ENCODE measurements at places on chromosomes 11 and 22.

DNA sequence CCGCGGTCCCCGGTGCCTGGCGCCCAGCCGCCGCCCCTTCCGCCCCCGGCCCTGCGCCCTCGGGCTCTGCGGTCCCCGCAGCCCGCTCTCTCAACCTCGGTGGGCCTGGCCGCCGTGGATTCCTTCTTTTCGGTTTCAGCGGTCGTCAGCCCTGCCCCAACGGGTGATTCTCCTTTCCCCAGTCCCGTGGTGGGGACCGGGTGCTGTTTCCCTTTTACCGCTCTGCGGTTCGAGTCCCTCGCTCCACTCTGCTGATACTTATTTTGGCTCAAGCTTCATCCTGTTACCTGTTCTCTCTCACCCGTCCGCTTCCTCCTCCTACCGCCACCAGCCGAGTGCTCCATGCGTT, 494 bp downstream of the ZDHHC5 start:
- DNase-seq, result no peak

- no peak for DNase-seq
These were observed 76.2 kb downstream of the BRD1 start for GRCh38 chr22:49751318-49751965.

- DNase-seq, result peak; percentile 4
These were observed 179.0 kb downstream of the GRM5 start for GRCh38 chr11:88886796-88887195.

DNA sequence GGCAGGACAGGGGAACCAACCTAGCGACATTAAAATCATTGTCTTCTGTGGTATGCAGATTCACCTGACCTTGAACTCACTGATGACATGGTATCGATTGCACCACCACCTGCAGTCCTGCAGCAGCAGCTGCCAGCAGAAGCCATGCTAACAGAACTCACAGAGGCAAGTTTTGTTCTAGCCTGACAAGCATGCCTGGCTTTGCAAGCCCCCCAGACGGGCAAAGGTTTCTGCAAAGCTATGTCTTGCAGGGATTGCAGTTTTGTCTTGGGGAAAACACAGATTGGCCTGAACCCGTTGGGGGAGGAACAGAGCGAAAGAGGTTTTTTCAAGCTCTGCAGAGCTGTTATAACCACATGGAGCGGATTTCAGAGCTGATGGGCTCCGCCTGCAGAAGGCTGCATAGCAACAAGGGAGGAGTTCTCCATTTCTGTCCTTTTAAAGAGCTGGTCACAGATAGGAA, 221.0 kb downstream of the HIPK3 start:
- DNase-seq, result no peak

GRCh38 chr11:69360606-69361005, 66.7 kb downstream of the MYEOV start:
- no peak for DNase-seq

GRCh38 chr11:12456651-12457579, 79.5 kb downstream of the PARVA start:
- DNase-seq, result no peak

DNA sequence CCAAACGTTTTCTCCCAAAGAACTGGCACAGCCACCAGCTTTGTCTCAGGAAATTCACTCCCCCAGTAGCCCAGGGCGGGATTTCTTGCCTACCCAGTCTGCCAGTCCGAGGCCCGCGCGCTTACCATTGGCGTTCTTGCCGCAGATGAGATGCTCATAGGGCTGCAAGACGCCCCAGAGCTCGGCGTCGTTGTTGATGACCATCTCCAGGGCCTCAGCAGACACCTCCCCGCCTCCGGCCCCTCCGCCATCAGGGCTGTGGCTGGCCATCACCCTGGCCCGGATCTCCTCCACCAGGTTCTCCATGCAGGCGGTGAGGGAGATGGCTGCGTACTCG, 1.3 kb downstream of the ABTB2 start:
- no peak for DNase-seq

GRCh38 chr11:65868907-65869306, 3.7 kb downstream of the EFEMP2 start:
- no peak for DNase-seq

DNA sequence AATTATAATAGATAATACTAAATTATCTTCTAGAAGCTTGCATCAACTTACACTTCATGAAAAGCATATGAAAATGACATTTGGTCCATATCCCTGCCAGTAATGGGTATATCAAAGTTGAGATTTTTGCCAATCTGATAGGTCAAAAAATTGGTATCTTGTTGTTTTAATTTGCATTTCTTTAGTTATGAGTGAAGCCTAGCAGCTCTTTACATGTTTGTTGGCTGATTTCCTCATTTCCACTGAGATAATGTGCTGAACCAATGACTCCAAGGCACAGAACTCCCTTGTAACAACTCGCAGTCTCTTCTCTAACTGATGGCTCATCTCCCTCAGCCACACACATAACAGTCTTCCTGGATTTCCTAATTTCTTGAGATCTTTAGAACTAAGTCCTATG, 175.3 kb upstream of the SESN3 start:
- DNase-seq, result no peak

DNA sequence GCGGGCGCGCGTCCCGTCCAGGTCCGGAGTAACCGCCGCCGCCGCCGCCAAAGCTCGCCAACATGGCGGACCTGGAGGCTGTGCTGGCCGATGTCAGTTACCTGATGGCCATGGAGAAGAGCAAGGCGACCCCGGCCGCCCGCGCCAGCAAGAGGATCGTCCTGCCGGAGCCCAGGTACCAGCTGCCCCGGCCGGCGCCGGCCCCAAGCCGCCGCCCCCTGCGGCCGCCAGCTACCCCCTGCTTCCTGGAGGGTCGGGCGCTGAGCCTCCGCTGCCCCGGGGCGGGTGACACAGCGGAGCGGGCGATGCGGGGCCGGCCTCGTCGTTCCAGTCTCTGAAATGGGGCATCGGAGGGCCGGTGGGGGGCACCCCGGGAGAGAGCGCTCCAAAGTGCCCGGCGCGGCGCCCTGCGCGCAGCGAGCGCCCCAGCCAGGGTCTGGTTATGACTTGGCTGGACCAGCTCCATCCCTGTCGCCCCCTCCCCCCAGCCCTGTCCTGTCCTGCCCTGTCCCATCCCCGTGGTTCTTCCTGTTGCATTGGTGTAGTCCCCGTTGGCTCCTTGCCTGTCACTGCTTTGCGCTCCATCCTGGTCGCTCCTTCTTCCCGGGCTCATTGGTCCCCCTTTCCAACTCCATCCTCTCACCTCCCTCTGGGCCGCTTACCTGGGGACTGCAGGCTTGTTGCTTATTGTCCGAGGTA, 653 bp downstream of the GRK3 start:
- DNase-seq, result peak; percentile 50

DNA sequence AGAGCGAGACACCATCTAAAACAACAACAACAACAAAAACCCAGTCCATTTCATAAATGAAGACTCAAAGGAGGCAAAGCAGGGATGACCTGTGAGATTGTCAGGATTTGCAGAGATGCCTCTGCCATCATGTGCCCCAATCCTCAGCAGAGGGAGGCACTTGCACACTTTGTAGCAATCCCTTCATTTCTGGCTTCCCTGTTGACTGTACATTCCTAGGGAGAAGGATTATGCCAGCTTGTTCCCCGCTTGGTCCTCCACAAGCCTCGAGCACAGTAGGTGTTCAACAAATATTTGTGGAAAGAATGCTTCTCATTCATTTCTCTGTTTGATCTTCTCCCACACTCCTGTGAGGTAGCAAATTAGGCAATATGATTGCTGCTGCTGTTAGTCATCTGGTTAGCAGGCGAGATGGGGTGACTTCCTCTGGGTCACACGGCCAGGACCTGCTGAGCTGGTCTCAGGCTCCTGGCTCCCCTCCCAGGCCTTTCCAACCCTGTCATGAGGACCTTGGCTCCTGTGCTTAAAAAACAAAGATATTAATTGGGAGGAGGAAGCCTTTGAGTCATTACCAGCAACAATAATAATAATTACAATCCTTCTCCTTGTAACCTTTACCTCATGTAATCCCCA, 34.1 kb downstream of the LIF start:
- no peak for DNase-seq

DNA sequence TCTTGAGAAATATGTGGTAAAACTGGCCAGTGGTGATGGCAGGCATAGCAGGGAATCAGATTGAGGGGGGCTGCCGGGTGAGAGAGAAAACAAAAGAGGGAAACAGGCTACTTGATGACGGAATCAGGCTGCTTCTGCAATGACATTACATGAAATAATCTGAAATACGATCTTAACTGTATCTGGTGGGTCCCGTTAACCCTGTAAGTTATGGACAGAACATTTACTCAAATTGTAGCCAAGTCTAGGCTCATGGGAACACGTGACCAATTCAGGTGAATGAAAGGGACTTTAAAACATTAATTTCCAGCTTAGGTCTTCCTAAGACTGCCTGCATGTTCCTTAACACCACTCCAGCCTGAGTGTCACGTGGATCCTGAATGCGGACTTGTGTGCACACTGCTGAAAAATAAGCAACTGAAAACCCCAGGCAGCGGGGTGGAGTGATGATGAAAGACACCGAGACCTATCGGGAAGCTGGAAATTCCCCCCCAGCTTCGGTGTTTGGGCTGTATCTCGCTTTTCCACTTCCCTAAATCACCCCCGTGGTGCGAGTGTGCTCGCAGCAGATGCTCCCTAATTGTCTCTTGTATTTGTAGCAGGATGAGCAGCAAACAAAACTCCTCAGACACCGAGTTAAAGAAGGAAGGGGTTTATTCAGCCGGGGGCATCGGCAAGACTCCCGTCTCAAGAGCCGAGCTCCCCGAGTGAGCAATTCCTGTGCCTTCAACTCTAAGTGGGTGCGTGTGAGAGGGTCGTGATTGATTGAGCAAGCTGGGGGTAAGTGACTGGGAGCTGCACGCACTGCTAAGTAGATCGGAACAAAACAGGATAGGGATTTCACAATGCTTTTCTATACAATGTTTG, 145.0 kb upstream of the GRK3 start:
- no peak for DNase-seq

DNA sequence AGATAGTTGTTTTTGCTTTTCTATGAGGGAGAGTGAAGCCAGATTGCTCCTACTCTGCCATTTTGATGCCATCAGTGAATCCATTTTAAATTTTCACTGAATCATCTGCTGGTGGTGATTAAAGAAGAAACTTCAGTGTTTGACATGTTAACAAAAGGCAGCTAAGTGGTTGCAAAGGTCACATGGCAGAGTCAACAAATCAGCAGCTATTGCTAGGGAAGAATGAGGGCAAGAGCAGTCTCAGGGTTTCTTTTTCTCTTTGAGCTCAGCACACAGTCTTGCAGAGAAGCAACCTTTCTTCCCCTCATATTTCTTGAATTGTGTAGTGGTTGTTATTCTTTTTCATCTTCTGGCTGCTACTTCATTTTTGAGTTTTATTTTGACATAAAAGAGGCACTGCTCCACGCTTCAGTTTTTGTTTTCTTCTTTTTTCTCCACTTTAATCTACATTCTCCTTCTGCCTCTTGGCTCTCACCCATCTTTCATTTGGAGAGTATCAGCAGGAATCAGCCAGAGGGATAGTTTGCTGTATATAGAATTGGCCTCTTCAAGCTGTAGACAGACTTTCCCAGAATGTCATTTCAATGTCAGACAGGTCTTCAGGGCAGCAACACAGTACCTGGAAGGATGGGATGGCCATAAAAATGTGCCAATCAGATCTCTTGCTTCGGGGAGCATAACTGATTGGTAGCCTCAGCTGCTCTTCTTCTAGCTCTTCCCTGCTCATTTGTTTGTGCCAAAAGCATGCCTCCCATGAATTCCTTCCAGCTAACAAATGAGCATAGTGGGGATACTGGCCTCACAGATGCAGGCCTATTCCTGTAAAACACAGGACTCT, 153.9 kb downstream of the TRPC6 start:
- no peak for DNase-seq

DNA sequence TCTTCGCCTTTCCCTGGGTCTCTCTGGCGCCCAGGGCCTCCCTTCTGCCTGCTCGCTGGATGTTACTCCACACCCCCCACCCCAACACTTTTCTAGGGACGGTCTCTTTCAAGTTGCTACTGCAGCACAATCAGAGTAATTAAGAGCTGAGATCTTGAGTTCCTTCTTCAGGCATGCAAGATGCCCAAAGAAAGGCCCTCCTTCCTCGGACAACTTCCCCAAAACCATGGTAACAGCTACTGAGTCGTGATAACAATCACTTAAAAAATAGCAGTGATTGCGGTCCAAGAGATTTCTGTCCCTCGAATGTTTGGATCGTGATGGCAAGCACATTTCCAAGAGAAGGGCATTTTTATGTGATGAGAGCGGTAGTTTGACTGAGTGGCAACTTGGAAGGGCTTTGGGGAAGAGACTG, 638 bp upstream of the TENM4 start:
- no peak for DNase-seq

DNA sequence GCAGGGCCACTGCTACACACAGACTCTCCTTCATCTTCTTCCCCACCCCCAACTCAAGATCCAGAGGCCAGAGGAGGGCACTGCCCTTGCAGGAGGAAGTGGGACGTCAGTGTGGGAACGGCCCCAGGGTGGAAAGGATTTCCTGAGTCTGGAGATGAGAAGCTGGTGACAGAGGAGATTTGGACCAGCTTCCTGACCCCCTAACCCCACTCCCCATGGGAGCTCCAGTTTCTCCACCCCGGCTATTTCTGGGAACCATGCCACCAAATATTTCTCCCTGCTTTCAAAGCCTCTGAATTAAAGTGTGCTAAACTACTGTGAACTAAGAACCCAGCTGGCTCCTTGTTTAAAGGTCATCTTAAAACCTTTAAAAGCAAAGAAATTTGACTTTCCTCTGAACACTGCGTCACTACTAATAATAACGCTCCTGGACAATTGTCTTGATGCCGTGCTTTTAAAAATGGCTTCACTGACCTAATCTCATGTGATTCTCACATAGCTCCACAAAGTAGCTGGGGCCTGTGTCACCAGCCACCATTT, 46.6 kb downstream of the CWC15 start:
- DNase-seq, result no peak
